ENCODE measurements at places on chromosomes 11 and 22.

- no peak for DNase-seq
Observed at GRCh38 chr22:24289741-24290163, 19.1 kb downstream of the SPECC1L start.

- no peak for DNase-seq
Observed at GRCh38 chr11:110094298-110095285, 1.4 kb downstream of the ZC3H12C start.

- DNase-seq: no peak
Observed at GRCh38 chr22:25098445-25099081, 101.1 kb upstream of the CRYBB3 start.

DNA sequence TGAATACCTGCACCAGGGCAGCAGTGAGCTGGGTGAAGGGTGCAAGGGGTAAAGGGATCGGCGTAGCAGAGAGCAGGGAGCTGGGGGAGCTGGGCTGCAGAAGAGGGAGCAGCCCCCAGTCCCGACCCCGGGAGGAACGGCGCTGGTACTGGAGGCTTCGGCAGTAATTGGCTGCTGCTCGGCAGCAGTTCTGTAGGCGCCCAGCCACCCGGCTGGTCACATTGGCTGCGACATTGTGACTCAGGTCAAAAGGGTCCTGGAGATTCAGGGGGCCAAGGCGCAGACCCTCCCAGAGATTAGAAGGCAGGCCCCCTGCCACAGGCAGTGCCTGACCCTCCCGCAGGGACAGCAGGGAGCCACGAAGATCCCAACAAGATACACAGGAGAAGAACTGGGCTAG is 2.1 kb upstream of the EEF1G start:
- no peak for DNase-seq

DNA sequence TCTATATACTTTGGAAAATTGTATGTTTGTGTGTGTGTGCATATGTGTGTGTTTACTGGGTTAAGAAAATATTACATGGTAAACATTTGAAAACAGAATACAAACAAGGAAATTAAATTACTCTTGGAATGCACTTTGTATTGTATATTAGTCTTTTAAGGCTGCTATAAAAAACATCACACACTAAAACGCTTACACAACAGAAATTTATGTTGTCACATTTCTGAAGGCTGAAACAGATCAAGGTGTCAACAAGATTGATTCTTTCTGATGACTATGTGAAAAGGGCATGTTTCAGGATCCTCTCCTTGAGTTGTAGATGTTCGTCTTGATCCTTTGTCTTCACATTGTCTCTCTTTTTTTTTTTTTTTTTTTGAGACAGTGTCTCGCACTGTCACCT is 149.1 kb upstream of the CNTN5 start:
- DNase-seq: no peak

DNA sequence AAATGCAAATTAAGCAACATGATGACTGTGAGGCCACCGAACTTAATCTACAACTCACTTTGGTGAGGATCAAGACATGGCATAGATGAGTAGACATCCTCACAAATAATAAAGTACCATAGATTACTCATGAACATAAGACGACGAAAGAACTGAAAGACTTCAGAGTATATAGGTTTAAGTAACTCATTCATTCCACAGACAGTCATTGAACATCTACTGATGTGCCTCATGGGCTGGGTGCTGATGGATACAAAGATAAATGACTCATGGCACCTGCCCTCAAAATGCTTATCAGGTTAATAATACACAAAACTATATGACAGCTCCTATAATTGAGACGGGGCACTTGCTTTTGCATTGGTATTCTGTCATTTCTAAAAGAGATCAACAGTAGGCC is 63.3 kb downstream of the ZC3H12C start:
- no peak for DNase-seq

Data from activated naive CD4-positive, alpha-beta T cell treated with anti-CD3 and anti-CD28 coated beads, Interleukin-2, amount 50 U/mL, for 16 hours (primary cell).